NCI-H69 (cell line): ENCODE measurements at places on chromosomes 5 and 9.
A peak's percentile ranks its signal among the peaks of the same experiment; 100 is the strongest.

DNA sequence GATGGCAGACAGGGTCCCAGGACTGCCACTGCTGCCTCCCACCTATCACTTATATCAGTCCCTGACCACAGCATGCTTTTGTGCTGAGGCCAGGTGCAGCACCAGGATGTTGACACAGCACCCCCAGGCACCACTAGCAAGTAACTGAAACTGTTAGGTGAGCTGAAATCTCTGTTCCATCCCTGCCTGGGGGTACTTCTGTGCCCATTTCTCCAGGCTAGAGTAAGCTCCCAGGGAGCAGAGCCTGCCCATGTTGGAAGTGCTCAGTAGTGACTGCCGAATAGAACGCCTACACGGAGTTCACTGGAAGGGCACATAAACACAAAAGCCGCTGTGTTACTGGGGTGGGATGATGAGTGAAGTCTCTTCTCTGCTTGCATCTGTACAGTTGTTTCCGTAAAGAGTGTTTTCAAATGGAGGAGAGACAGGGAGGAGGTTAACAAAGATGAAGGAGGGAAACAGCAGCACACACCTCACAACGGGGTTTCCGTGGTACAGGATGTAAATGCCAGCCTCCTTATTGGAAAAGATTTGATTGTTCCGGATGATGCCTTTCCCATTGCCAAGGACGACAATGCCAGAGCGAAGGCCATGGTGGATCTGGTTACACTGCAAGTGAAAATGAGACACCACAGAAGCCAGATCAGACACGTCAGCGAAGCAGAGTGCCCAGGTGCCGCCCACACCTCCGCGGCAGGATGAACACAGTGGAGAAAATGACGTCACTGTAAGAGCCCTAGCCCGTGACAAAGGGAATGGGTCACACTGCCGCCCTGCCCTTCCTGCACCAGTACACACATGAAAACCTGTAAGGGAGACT lies 43.1 kb downstream of the POLR1E start:
- no peak for DNase-seq

DNA sequence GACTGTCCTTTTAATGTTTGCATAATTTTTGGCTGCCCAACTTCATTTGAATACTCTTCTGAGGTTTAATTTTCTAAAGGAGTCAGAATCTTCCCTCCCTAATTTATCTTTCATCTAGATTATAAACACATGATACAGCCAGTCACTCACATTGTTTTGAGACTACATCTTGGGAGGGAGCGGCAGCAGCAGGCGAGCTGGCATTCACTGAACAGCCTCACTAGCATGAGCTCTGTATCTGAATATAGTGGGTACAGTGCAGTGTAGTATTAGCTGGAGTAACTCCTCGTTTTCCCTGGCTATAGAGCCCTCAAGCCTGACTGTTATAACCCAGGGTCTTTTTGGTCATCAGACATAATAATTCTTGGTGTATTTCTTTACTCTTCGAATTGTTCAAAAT lies 969.2 kb upstream of the COX7C start:
- DNase-seq, result no peak

GRCh38 chr9:91534374-91534773 lies 110.7 kb upstream of the NFIL3 start:
- DNase-seq, result no peak

DNA sequence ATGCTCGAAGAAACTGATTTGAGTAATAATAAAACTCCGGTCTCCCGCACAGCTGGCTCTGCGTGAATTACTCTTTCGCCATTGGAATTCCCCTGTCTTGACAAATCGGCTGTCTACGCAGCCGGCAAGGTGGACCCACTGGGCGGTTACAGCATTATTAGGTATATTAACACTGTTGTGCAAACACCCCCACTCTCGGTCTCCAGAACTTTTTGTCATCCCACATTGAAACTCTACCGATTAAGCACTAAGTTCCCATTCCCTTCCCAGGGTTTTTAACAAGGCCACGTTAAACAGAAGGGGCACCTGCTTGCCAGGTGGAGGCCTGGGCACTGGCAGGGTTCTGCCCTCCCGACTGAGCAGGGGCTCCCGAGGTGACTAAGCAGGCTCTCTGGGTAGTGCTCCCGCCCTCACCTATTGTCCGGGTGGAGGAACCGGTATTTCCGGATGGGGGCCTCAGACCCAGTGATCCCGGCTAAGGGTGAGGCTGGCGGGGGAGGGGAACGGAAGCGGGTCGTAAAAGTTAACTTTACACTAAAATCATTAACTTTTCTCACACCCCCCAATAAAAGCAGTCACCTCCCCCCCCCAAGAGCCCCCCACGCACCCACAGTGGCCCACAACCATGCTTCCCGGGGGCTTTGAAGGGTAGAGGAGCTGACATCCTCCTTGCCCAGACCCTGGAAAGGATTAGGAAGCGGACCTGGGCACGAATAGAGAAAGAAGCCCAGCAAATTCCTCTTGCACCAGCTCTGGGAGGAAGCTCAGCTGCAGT lies 53.5 kb upstream of the TJP2 start:
- DNase-seq, result peak; percentile 69

GRCh38 chr5:96340357-96340756 lies 92.7 kb downstream of the PCSK1 start:
- DNase-seq, result no peak

- DNase-seq, result no peak
Measured at GRCh38 chr5:154818471-154819116, 31.8 kb downstream of the FAXDC2 start.

GRCh38 chr5:120446068-120446492 lies 18.0 kb upstream of the PRR16 start:
- no peak for DNase-seq

DNA sequence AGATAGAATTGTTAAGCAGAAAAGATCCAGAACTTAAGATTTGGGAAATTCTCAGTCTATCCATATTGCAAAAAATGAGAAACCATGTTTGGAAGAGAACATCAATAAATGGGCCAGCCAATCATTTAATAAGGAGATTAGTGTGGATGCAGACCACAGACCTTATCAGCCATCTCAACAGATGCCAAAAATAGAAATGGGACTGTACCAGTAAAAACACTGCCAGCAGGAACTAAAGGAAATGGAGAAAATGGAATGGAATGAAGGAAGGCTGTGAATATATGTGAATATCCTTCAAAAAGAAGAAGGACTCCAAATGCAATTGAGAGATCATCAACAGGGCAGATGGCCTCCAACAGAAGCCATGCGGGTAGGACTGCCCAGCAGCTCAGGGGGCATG lies 52.7 kb upstream of the ZNF618 start:
- DNase-seq, result no peak

DNA sequence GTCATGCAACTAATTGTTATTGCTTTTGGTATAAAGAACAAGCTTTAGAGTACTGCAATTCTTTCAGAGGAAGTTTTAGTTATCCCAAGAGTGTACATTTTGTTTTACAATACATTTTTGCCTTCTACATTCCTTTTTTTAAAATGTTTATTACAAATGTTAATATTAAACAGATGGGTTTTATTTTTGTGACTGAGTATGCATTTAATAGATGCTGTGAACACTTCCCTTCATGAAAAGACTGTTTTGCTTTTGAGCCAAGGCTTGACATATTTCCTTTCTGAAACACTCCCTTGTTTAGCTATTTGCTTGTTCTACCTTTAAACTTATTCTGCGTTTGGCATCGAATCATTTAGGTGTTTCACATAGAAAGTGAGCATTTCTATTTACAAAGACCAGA lies 14.8 kb upstream of the ZNF474 start:
- no peak for DNase-seq

DNA sequence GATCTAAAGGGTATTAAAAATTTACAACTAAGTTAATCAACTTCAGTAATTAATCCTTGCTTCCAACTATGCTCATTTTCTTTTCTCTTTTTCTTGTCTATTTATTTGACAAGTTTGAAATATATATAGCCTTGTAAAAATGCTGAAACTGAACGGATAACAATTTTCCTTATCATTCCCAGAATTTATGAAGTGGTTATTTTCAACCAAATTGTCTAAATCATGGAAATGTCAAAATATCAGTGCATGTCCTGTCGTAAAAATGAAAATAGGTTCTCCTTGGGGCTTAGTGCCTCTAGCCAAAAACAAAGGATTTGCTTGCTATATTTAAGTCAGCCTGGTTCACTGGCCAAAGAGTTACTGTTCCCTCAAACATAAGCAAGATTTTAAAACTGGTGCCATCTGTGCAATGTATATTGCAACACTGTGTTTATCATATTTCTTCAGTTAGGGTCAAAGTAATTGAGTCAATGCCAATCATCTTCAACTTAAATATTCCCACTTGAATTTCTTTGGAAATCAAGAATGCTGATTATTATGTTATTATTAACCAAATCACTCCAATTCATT lies 798.3 kb downstream of the MAT2B start:
- DNase-seq, result peak; percentile 64

GRCh38 chr5:160473681-160474080 lies 52.0 kb downstream of the PTTG1 start:
- DNase-seq, result no peak

- no peak for DNase-seq
Measured at GRCh38 chr5:75567710-75568109, 43.5 kb upstream of the ANKDD1B start.

- DNase-seq, result peak; percentile 71
Measured at GRCh38 chr5:66829826-66830225, 233.6 kb downstream of the MAST4 start.

DNA sequence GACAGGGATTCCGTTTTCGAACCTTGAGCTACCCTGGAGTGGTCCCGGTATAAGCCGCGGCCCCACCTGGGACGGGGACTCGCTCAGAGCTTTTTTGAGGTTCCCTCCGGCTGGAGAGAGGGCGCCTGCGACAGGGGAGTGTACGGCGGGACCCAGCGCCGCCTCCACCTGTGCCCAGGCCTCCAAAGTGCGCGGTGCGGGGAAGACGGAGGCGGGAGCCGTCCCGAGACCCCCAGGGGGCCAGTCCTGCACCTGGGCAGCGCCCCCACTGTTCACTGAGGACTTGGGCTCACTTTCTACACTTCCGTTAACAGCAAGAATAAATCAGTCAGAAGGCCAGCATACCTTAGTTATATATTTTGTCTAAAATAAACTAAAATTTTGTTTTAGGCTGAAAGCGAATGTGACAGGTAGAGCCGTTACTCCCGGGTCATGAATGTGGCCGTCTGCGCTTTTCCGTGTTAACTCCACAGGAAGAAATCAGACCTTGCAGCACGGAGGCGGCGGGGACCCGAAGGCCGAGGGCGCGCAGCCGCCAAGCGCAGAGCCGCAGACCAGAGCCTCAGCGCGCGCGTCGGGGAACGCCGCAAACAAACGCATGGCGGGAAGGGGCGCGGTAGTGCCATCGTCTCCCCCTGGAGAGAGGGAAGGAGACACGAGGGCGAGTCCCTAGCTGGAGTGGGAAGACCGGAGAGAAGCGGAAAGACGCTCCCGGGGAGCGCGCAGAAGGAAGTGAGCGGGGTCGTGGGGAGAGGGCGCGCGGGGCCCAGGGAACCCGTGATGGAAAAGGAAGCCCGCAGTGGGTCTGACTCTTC lies 14.1 kb downstream of the TRIM7 start:
- DNase-seq, result no peak

DNA sequence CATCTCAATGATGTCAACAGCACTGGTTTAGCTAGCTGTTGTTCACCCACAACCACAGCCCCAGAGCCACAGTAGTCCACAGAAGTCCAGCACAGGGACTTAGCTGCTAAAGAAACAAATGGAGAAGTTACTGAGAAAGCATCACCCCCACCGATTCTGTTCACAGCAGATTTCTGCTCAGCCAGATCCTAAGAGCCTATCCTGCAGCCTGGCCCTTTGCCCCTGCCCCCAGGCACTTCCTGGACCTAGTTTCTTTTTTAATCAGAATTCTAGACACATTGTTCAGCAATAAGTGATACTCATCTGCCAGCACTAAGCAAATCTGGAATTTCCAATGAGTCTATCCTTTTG lies 7.4 kb downstream of the B4GALT1 start:
- DNase-seq, result peak; percentile 65

DNA sequence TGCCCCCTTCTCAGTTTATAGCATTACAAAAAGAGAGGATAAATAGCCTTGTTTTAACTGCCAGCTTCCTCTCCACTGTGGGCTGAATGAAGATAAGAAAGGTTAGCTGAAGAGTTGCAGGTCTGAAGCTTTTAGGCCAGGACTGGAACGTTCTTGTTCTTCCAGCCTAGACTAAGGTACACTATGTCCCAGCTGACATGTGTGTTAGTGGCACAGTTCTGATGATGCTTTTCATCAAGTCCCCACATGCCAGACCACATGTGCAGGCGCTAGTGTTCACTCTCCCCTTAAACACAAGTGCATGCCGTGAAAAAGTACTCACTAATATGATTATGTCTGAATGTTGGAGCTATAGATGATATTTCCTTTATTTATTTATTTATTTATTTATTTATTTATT lies 40.7 kb downstream of the STXBP1 start:
- DNase-seq, result no peak

DNA sequence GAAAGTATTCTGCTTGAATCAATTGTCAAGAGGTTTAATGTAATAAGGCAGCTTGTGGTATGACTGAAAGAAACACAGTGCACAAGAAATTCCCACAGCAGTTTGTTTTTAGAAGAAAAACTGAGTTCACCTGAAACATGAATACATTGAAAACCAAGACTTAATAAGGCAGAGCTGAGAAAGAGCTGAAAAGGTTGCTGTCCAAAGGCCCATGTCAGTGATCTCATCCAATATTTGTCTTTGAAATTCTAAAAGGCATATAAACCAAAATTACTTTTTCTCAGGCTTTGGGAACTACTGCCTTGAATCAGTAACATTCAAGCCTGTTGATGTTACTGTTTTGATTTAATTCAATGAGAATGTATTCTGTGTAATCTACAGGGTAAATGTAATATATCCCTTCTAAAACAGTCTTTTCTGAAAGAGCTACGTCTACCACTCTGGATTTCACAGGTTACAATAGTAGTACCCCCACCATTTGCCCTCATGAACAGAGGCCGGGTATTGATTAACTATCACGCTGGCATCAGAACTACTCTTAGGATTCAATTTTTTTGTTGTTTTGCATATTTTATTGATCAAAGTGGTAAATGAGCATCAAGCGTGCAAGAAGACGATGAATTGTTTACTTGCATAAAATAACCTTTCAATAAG lies 57.8 kb downstream of the PPIC start:
- DNase-seq, result no peak

- DNase-seq, result no peak
Measured at GRCh38 chr9:36401164-36401740, 1.2 kb upstream of the RNF38 start.

- no peak for DNase-seq
Measured at GRCh38 chr5:11903614-11904264, 507 bp downstream of the CTNND2 start.

- DNase-seq, result no peak
Measured at GRCh38 chr5:167356374-167356773, 935.1 kb upstream of the WWC1 start.
